ENCODE measurements at places on chromosomes 1 and 21. TPM values are rescaled to one million over a fixed set of nuclear protein-coding genes. Genes with fewer than 3 reads are reported as not detected.

Gene FOXD2
- polyA plus RNA-seq, result 0.05 TPM

DNA sequence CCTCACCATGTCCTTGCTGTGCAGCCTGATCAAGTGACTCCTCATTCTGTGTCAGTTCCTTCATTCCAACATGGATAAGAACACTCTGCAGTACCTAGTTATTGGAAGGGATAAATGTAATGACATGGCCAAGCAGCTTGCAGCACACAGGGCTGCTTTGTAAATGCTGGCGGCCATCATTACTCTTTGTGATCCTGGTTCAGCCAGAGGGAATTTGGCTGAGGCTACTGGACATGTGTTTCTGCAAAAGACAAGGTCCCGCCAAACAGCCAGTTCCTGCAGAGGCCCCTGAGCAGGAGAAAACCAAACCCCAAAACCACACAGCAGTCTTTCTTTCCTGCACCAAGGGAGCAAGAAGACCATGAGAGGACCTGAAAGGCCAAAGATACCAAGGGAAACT is 495.8 kb downstream of the AJAP1 start:
- no peak for DNase-seq

DNA sequence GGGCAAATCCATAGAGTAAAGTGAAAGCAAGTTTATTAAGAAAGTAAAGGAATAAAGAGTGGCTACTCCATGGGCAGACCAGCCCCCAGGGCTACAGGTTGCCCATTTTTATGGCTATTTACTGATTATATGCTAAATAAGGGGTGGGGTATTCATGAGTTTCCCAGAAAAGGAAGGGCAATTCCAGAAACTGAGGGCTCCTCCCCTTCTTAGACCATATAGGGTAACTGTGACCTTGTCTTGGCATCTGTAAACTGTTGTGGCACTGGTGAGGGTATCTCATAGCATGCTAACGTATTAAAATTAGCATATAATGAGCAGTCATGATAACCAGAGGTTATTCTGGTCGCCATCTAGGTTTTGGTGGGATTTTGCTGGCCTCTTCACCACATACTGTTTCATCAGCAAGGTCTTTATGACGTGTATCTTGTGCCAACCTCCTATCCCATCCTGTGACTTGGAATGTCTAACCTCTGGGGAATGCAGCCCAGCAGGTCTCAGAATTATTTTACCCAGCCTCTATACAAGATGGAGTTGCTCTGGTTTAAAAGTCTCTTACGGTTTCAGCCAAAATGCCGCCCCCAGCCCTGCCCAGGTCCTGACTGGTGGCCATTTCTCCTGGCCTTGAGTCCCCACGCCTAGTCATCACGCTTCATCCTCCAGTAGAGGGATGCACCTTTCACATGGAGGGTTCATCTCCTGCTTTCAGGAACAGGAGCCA is 982 bp upstream of the TRIM17 start:
- DNase-seq, result no peak

DNA sequence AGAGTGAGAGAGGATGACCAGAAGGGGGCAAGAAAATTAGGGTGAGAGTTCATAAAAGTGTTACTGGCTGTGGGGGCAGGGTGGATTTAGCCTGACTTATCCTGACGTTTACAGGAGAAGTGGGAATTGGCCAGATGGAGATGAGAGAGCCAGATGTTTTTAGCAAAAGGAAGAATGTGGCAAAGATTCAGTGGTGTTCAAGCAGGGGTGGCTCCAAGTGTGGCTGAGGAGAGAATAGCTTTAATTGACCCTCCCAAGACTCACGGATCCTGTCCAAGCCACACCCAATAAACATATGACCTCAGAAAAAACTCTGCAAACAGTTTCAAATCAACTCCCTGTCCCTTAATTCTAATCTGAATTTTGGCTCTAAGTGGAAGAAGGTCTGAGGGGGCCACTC is 35.2 kb upstream of the EDEM3 start:
- DNase-seq, result no peak

DNA sequence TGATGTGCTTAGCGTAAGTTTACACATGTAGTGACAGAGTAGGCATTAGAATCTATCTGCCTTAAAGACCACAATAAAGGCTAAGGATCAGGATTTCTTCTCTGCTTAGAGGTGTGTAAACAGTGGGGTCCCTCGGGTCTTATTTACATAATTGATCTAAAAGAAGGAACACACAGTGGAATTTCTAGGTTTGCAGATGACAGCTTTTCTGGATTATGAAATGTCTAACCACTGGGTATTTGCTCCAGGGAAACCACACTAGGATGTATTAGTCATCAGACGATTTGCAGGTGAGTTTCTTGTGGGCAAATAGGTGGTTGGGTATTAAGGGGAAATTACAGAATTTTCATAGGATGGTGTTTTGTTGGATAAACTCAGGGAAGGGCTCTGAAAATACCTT is 5.8 kb downstream of the LRRC8D start:
- no peak for DNase-seq

Gene HAO2
- polyA plus RNA-seq, result not detected

GRCh38 chr1:31120783-31121180 is 55.3 kb upstream of the PUM1 start:
- no peak for DNase-seq

Gene KCNH1
- 0.02 TPM for polyA plus RNA-seq

- no peak for DNase-seq
These were observed 215.1 kb downstream of the ATG4C start for GRCh38 chr1:62998845-62999649.

Gene MYBPH
- polyA plus RNA-seq, result 0.07 TPM

DNA sequence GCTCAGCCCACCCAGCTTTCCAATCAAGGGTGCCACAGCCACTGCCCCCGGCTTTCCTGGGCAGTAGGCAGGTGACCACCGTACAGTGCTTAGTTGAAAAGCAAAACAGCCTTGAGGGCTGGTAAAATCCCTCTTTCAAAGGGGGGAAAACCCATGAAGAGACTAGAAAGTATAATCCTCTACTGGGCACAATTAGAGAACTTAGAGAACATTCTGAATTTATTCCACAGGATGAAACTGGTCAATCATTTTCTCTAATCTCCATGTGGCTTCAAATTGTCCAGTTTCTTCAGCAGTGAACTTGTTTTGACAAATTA is 15.3 kb upstream of the LRRC47 start:
- DNase-seq, result no peak

DNA sequence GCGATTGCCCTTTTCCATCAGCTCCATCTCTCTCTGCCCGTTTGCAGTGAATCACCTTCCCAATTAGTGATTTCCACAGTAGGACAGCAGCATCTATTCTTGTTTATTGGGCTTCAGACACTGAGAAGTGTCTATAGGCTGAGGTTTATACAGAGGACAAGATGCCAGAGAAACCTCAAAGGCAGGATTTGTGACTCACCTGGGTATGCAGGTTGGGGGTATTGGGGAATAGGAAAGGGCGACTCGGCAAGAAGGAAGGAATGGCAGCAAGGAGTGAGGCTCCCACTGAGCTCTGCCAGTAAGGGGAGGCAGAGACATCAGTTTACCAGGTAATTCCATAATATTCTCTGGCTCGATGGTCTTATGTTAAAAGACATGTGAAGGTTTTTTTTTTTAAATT is 25.3 kb upstream of the ABCA4 start:
- no peak for DNase-seq

Gene PLA2G2C
- polyA plus RNA-seq, result 0.02 TPM

DNA sequence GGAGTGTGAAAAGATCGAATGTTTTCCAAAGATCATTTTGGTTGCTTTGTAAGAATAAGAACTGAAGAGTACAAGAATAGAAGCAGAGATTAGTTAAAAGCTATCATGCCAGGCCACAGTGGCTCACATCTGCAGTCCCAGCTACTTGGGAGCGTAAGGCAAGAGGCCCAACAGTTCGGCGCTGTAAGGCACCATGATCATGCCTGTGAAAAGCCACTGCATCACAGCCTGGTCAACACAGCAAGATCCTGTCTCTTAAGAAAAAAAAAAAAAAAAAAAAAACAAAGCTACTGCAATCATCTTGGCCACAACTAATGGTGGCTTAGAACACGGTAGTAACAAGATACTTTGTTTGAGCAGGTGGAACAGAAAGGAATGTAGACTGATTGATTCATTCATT is 116.2 kb downstream of the EIF4G3 start:
- DNase-seq, result no peak

Gene NID1
- polyA plus RNA-seq, result 24.4 TPM

- DNase-seq, result no peak
These were observed 39.4 kb downstream of the GLMN start for GRCh38 chr1:92259350-92259749.

Gene THEMIS2
- polyA plus RNA-seq, result 5.1 TPM

- DNase-seq, result no peak
These were observed 3.1 kb downstream of the MIXL1 start for GRCh38 chr1:226226601-226227000.

- no peak for DNase-seq
These were observed 302.6 kb upstream of the PTBP2 start for GRCh38 chr1:96418969-96419368.
